ENCODE measurements at places on chromosomes 1 and 21. TPM values are rescaled to one million over a fixed set of nuclear protein-coding genes. Genes with fewer than 3 reads are reported as not detected.

FAM177B gene
- 0.64 TPM for total RNA-seq

KIF2C gene
- not detected for total RNA-seq

GRCh38 chr1:208500375-208500774, 256.2 kb upstream of the PLXNA2 start:
- no peaks in the 10 kb centered on the region for H3K36me3 ChIP-seq
- no peaks in the 10 kb centered on the region for H3K27me3 ChIP-seq
- H3K4me1 ChIP-seq = no peaks in the 10 kb centered on the region
- H3K4me3 ChIP-seq = no peak overlapping the region
- H3K27ac ChIP-seq = no peak overlapping the region

DNA sequence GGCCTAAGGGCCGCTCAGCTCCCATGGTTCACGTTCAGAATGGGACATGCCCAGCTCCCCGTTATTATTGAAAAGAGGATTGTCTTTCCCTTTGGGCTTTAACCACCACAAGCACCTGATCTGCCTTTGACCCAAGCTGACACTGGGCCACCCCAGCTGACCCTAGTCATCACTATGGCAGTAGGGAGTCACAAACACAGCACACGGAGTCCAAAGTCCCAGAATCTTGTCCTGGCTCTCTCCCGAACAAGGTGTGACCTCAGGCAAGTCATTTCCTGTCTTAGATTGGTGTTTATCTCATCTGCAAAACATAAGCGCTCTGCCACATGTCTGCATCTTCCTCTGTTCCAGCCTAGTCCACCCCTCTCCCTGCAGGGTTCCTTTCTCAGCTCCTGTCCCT, 31.5 kb downstream of the IGFN1 start:
- H3K36me3 ChIP-seq = no peaks in the 10 kb centered on the region
- H3K27ac ChIP-seq = no peak overlapping the region
- H3K27me3 ChIP-seq = no peaks in the 10 kb centered on the region
- no peak for DNase-seq
- no peaks in the 10 kb centered on the region for H3K4me1 ChIP-seq
- H3K4me3 ChIP-seq = no peak overlapping the region

- DNase-seq = peak; percentile 69
- H3K27me3 ChIP-seq = peaks cover 5% of the 10 kb centered on the region
- H3K4me3 ChIP-seq = no peak overlapping the region
- H3K4me1 ChIP-seq = peaks cover 46% of the 10 kb centered on the region
These were observed 2.9 kb upstream of the EFNA1 start for GRCh38 chr1:155124503-155125463.

GRCh38 chr1:53638360-53639035, 100.5 kb downstream of the GLIS1 start:
- no peaks in the 10 kb centered on the region for H3K4me1 ChIP-seq
- H3K36me3 ChIP-seq = no peaks in the 10 kb centered on the region

GRCh38 chr1:218350801-218351266, 5.7 kb downstream of the TGFB2 start:
- no peaks in the 10 kb centered on the region for H3K27me3 ChIP-seq
- DNase-seq = no peak
- peaks cover 17% of the 10 kb centered on the region for H3K4me1 ChIP-seq
- H3K27ac ChIP-seq = peak overlapping the region; percentile 60

Measured in upper lobe of left lung (tissue), 6 donors.